Forelimb muscle (tissue), 1 donor: ENCODE measurements at places on chromosomes 6 and 20. TPM values are rescaled to one million over a fixed set of nuclear protein-coding genes. Genes with fewer than 3 reads are reported as not detected.

The CGAS gene
- 3.9 TPM for polyA plus RNA-seq

DNA sequence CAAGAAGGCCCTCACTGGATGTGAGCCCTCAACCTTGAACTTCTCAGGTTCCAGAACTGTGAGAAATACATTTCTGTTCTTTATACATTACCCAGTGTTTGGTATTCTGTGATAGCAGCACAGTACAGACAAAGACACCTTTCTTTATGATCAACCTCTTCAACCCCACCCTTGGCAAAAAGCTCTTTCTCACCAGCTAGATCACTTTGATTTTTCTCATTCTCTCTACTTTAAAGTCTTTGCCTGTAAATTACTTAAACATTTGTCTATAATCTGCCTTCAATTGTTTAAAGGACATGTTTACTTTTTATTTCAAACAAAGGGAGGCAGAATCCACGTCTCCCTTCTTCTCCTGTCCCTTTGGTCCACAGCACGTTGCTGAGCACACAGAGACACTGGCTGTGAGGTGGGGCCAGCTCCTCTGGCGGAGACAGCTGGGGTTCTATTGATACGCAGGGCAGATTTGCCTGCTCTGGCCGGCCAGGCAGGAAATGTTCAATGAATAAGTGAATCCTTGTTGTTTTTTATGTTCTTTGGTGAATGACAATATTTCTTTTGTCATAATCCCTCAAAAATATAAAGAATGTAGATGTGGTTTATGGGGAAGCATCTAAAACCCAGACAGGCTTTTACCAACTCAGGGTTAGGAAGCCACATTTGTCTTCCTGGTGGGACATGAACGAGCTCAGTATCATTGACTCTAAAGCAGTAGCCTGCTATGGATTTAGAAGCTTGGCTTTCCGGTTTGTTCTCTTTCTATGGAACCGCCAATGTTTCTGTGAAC, 52.9 kb downstream of the NEDD9 start:
- no peak for DNase-seq

The RNF39 gene
- polyA plus RNA-seq: 0.75 TPM

DNA sequence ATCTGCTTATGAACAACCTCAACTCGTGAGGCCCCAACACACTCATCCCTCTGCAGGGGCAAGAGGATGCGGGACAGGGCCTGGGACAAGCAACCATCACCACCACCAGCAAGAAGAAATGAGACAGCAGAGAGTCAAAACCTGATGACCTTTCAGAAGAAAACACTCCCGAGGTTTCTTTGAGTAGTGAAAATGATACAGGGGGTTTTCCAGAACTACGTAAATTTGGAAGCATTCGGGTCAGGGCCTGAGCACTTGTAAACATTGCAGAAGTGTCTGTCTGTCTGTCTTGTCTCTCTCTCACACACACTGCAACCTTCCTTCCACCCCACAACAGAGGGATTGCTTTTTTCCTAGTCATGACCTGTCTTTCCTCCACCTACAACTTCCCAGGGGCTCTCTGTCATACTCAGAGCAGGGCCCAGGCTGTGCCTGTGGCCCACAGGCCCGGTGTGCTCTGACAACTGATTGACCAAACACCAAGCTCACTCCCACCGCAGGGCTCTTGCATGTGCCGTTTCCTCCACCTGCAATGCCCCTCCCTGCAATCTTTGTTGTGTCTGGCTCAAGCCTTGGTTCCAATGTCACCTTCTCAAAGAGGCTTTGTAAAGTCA, 90.9 kb downstream of the BMP7 start:
- DNase-seq: no peak

GRCh38 chr6:27161946-27162603, 85.4 kb upstream of the PRSS16 start:
- no peak for DNase-seq

The SPDEF gene
- polyA plus RNA-seq: 0.14 TPM

DNA sequence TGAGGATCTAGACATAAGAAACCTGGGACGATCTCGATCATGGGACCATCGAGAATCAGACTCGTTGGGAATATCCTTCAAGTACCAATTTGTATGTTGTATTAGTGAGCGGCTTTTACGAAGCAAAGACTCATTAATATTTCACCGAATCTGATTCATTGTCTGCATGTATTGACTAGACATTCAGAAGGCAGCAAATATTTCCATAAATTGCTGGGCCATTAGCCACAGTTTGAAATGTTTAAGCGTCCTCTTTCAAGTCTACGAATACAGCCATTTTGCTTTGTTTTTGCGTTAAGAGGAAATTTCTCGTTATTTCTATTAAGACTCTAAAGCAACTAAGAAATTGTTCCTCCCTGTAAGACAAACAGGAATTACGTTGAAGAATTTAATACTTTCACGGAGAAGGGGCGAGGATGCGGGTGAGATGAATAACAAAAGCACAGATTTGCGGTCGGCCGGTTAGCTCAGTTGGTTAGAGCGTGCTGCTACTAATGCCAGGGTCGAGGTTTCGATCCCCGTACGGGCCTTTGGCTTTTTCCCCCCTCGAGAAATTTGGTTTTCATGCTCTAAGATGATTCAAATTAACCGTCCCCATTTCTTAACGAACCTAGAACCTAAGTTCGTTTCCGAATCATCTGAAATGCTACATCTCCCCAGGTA, 18.5 kb downstream of the POM121L2 start:
- no peak for DNase-seq

- DNase-seq: no peak
Measured at GRCh38 chr6:101445527-101445926, 52.0 kb downstream of the GRIK2 start.

The SLC35F1 gene
- 1.5 TPM for polyA plus RNA-seq

- no peak for DNase-seq
Measured at GRCh38 chr20:37570419-37570818, 42.7 kb upstream of the BLCAP start.

DNA sequence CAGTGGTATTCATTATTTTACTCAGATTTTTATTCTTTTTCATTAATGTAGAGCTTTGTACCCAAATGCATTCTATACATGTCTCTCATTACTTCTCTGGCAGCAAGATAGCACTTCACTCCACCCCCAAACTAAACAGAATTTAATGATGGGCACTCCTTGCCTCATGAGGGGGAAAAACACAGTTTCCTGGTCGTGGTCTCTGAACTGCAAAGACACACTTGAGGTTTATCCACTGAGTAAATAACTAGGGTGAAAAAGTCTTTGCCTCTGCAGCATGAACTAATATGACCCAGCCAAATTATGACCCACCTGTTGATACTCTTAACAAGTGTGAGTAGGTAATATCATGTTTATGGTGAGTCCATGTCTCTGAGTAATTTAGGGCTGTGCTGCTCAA, 785.2 kb upstream of the FLRT3 start:
- no peak for DNase-seq

DNA sequence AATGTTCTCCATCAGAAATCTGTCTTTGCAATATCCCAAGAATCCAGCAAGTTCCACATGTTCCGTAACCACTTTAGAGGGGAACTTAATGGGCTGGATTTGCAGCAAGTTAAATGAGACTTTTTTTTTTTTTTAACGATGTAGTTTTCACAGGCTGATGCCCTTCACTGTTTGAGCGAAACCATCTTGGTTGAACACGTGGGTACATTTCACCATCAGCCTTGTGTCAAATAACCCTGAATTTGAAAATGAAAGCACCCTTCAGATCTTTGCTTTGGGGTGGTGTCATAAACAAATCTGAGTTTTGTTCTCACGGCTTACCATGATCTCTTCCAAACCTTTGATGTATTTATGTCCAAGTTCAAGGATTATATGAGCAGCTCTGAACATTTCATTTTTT, 73.7 kb upstream of the EXOC2 start:
- no peak for DNase-seq

- no peak for DNase-seq
Measured at GRCh38 chr6:149566410-149567193, 427 bp downstream of the GINM1 start.

GRCh38 chr20:1300083-1300840, 28.7 kb downstream of the SDCBP2 start:
- no peak for DNase-seq

DNA sequence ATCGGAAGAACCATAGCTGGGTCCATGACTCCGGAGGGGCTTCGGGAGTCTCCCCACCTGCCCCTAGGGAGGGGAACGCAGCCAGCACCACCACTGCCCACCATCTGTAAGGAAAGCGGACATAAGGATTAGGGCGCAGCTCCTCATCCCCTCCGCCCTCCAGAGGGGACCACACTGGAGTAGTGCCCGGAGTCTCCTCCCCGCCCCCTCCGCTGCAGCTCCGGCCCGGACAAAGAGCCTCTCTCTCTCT, 628 bp downstream of the SLC35B2 start:
- DNase-seq: no peak

- no peak for DNase-seq
Measured at GRCh38 chr6:73612611-73613010, 41.2 kb downstream of the SLC17A5 start.

DNA sequence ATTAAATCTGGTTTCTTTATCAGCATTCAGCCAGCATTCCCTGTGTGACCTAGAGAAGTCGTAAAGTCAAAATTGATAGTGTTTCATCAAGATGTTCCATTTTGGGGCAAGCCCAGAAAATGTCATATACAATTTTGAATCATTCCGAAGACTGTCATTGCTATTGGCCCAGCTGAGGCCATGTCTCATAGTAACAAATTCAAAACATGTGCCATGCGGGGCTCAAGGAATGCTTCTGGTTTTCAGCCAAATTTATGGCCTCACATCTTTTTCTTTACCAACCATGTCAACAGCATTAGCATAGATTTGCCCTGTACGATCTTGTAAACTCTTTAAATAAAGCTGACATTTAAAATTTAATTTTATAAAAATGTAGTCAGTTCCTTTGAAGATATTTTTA, 314.7 kb downstream of the PAX1 start:
- no peak for DNase-seq

GRCh38 chr20:4508773-4509172, 212.9 kb upstream of the PRND start:
- no peak for DNase-seq

The EYS gene
- polyA plus RNA-seq: 0.47 TPM

DNA sequence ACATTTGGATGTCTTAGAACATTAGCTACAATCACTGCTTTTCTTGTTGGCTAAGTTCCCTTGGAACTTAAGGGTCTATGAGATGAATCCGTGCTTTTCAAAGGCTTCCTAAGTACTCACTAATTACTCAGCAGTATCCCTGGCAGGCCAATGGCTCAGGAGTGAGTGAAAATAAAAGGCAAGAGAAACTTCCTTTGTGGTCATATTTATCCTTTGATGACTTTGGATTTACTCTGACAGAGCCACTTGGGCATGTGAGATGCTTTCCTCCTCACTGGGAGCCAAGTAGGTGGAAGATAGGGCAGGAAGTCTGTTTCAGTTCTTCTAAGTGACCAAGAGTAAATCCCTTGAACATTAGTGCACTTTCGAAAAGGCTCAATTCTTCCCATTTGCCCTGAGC, 224.3 kb upstream of the FOXA2 start:
- no peak for DNase-seq

- no peak for DNase-seq
Measured at GRCh38 chr6:139625081-139625939, 250.9 kb upstream of the CITED2 start.

DNA sequence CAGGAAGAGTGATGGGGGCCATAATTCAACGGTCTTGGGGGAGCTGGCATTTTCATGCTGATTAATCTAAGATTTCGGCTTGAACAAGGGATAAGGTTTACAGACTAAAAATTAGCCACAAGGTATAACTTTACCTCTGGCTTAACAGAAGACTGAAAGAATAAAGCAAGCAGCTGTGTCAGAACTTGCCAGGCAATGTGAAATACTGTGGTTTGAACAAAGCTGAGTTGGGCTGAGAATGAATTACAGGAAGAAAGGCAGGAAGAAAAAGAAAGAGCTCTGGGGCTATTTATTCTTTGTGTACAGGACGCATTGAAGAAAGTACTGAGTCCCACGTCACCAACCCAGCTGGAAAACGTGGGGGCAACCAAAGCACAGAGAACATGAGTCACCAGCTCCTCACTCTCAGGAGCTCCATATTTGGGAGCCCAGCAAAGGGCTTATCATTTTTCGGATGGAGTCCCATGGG, 121.5 kb upstream of the NEDD9 start:
- no peak for DNase-seq

The LINC00237 gene
- polyA plus RNA-seq: not detected

The ARFGEF3 gene
- polyA plus RNA-seq: 1.7 TPM

- DNase-seq: no peak
Measured at GRCh38 chr6:149271348-149272340, 45.9 kb upstream of the TAB2 start.

DNA sequence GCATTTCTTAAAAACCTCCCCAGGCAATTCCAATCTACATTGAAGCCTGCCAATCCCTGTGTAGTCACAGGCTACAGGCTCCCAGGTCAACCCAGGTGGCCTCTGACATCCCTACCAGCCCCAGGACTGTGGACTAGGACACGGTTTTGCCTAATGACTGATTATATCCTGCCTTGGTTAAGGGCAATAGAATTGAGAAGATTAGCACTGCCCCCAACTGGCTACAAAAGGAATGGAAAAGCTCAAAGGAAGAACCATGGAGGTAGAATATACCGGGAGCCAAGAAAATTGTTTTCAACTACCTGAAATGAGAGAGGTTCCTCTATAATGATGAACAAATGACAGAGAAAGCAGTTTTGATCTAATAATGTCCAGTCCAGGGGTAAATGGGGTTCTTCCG, 421.1 kb upstream of the AGPAT4 start:
- no peak for DNase-seq

- DNase-seq: no peak
Measured at GRCh38 chr20:6746901-6747609, 20.4 kb upstream of the BMP2 start.

DNA sequence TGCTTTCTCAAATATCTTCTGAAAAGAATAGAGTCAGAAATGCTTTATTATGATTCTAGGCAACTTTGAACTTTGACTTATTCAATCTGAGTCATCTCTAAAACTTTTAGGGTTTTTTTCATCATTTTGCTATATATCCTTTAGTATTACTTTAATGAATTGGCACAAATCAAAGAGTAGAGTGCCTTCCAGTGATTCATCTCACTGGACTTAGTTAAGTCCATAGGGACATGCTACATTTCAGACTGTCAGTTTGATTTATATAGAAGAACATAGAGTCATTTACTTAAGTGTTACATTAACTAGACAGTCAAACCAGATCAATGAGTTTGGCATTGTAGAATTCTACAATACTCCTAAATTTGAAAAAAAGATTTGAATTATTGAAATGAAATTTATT, 1235.7 kb upstream of the MAP3K7 start:
- DNase-seq: no peak

- DNase-seq: no peak
Measured at GRCh38 chr6:37130704-37131103, 39.2 kb upstream of the PIM1 start.

- no peak for DNase-seq
Measured at GRCh38 chr20:21693322-21693721, 12.1 kb upstream of the PAX1 start.

The SSTR4 gene
- not detected for polyA plus RNA-seq

GRCh38 chr20:17985388-17986018, 16.7 kb downstream of the MGME1 start:
- no peak for DNase-seq
